T-helper 2 cell treated with Interferon-gamma antibody and Interleukin-4, amounts not matched to agents 5 μg/mL and 100 μg/mL, for 36 hours (primary cell): ENCODE measurements at places on chromosomes 7 and 10.
A peak's percentile ranks its signal among the peaks of the same experiment; 100 is the strongest.

GRCh38 chr10:32790483-32790882 lies 167.5 kb downstream of the ITGB1 start:
- no peak overlapping the region for H3K4me3 ChIP-seq
- H3K4me1 ChIP-seq: no peaks in the 10 kb centered on the region
- H3K27ac ChIP-seq: no peak overlapping the region
- DNase-seq: no peak
- peaks cover 5% of the 10 kb centered on the region for H3K27me3 ChIP-seq
- no peaks in the 10 kb centered on the region for H3K36me3 ChIP-seq

DNA sequence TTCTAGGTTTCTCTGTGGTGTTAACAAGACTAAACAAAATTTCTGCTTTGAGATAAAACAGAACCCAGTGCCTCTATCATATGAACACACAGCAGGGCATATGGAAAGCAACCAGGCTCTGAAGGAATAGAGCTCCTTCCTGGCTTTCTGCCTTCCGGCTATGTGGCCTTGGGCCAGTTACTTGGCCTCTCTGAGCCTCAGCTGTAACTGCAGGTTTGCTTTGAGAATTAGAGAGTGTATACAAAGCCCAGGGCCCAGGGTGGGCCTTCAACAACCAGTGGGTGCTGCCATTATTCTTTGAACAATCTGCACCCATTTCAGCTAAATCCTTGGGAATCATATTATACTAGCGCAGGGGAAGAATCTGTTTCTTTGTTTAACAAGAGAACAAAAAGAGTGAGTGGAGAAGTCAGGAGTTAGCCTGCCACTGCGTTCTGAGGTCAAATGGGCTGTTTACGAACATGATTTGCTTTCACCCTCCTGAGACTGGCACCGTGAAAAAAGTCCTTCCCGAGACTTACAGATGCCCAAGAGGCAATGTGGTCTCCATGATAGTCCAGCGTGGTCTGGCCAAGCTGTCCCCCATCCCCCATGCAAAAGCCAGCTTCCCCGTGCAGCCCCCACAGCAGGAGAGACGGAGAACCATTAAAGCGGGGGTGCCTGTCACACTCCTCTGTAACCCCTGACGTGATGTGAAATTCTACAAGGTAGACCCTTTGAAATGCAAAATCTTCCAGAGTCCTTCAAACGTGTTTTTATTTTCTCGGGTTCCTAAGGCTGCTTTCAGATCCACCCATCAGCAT lies 4.9 kb downstream of the FAM53B start:
- H3K27ac ChIP-seq: peak overlapping the region; percentile 63
- peaks cover 15% of the 10 kb centered on the region for H3K36me3 ChIP-seq

DNA sequence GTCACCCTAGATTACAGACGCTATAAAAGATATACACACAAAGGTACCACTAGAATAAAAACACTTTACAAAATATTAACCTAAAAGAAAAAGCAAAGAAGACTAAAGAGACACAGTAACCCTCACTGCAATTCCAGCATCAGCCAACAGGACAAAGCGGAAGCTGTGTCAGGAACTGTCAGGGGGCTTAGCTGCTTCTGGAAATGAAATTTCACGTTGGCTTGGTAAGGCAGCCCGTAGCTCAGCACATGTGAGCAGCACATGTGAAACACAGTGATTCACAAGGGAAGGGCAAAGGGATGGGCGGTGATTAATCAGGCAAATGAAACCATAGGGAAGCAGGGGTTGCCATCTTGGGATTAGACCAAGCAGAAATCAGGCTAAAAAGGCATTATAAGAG lies 195.4 kb downstream of the MGMT start:
- H3K4me3 ChIP-seq: no peak overlapping the region
- H3K27me3 ChIP-seq: no peaks in the 10 kb centered on the region
- H3K27ac ChIP-seq: no peak overlapping the region
- no peak for DNase-seq

GRCh38 chr7:75889223-75889825 lies 10.5 kb downstream of the RHBDD2 start:
- H3K4me1 ChIP-seq: peaks cover 6% of the 10 kb centered on the region
- H3K4me3 ChIP-seq: no peak overlapping the region
- H3K36me3 ChIP-seq: peaks cover 16% of the 10 kb centered on the region
- H3K27ac ChIP-seq: no peak overlapping the region
- no peaks in the 10 kb centered on the region for H3K27me3 ChIP-seq
- DNase-seq: no peak

DNA sequence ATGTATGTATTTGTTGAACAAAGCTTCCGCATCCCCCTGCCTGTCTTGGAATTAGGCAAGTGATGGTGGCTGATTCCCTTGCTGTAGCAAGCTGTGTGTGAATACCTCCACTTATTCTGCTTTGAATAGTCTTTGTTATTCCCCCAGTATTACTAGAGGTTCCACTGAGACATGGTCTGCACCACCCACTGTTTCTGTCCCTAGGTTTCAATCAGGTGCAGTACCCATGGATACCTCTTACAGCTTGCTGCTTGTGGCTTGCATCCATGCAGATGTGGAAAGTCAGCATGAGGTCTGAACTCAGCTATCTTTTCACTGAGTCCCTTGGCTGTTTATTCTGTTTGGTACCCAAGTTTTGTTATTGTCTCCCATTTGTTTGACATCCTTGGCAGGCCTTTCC lies 447.4 kb downstream of the GRM8 start:
- no peaks in the 10 kb centered on the region for H3K36me3 ChIP-seq
- no peaks in the 10 kb centered on the region for H3K27me3 ChIP-seq
- no peaks in the 10 kb centered on the region for H3K4me1 ChIP-seq
